ENCODE measurements at places on chromosomes 13 and 19. TPM values are rescaled to one million over a fixed set of nuclear protein-coding genes. Genes with fewer than 3 reads are reported as not detected.

- DNase-seq, result no peak
Measured at GRCh38 chr13:90954605-90955195, 392.8 kb upstream of the MIR17HG start.

ANKRD24 gene
- polyA plus RNA-seq, result 1.1 TPM

DNA sequence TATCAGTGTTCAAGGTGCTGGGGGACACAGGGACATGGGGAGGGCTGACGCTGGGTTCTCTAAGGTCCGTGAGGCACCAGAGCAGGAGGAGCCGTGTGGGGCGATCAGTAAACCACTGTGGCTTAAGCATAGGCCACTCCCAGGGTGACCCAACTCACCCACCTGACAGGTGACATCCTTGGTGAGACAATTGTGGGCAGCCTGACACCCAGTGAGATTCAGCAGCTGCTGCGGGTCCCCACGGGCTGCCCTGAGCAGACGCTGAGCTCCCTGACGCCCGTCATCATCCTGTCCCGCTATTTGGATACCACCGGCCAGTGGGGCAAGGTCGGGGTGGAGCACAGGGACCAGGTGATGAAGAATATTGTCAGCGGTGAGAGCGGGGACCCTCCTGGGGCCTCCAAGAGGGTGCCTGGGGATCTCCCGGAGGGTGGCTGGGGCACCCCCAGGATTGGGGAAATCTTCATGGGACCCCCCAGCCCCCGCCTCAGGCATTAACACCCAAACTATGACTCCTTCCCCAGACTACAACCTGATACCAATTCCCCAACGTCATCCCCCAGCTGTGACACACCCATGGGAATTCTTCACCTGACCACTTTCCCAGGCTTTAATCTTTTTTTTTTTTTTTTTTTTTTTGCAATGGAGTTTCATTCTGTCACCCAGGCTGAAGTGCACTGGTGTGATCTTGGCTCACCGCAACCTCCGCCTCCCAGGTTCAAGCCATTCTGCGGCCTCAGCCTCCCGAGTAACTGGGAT, 33.3 kb upstream of the SHFL start:
- no peak for DNase-seq

GRCh38 chr19:1471010-1471514, 8.0 kb downstream of the C19orf25 start:
- no peak for DNase-seq

- no peak for DNase-seq
Measured at GRCh38 chr13:23966691-23967615, 69.7 kb upstream of the C1QTNF9B start.

DNA sequence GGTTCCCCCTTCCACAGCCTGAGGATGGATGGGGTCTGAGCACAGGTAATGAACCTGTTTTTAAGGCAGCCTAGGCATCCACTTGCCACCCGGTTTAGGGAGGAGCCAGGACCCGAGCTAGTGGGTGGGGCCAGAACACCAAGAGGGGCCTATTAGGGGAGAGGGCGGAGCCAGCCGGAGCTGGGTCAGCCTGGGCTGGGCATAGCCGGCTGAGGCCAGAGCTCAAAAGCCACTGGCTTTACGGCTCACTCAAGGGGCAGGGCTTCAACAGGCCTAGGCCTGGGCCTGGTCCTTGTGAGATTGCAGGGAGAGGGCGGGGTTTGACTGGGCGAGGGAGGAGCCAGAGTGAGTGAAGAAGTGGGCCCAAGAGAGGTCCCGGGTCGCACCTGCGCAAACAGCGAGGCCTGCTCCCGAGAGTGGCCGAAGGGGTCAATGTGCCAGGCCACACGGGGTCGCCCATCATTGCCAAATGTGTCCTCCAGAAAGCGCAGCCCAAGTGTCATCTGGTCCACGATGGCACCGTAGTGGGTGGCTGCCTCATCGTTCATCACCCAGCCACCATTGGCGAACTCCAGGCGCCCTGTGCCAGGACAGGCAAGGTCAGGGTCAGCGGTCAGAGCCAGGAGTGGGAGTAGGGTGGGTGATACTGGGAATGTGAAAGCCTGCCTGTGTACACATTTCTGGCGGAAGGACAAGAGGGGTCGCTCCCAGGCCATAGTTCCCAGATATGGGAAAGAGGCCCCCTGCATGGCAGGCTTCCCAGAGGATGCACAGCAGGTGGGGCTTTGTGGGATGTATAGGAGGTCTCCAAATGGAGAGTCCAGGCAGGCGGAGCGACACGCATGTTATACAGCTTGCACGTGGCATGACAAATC, 1.9 kb downstream of the MAN2B1 start:
- no peak for DNase-seq

ZNF580 gene
- polyA plus RNA-seq, result 49.8 TPM

MEF2B gene
- polyA plus RNA-seq, result 1.5 TPM

DDA1 gene
- 27.8 TPM for polyA plus RNA-seq

- DNase-seq, result no peak
Measured at GRCh38 chr19:46606681-46607447, 5.7 kb downstream of the CALM3 start.

DNA sequence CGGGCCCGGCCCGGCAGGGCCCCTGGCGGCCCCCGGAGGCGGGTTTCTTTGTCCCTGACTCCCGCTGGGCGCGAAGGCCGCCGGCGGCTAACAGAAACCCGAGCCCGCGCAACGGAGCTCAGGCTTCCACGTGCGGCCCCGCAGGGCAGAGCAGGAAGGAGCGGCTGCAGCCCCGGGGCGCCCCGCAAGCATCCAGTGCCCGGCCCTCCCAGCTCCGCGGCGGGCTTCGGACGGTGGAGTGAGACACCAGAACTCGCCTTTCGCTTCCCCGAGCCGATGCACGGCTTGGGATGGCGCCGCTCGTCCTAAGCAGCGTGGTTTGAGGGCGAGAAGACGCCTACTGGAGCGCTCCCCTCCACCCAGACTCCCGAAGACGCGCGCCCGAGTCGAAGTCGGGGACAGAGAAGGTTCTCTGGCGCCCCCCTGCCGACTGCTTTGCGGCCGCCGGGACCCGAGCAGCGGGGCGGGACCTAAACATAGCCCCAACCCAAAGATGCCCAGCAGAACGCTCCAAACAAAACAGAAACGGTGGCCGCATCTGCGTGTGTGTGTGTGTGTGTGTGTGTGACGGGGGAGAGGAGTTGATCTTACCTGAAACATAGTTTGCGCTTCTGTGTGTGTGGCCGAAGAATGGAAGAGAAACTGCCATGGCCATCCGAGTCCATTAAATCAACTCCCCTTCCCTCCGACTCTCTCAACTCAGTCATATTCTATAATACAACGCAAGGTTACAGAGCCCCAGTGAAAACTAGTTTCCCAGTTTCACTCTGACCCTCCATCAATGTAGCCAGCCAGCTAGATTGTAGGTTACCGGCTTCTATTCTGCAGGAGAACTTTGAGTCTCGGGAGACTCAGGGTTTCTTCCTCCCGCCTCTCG, 629 bp upstream of the FGF9 start:
- peak; percentile 73 for DNase-seq

DNA sequence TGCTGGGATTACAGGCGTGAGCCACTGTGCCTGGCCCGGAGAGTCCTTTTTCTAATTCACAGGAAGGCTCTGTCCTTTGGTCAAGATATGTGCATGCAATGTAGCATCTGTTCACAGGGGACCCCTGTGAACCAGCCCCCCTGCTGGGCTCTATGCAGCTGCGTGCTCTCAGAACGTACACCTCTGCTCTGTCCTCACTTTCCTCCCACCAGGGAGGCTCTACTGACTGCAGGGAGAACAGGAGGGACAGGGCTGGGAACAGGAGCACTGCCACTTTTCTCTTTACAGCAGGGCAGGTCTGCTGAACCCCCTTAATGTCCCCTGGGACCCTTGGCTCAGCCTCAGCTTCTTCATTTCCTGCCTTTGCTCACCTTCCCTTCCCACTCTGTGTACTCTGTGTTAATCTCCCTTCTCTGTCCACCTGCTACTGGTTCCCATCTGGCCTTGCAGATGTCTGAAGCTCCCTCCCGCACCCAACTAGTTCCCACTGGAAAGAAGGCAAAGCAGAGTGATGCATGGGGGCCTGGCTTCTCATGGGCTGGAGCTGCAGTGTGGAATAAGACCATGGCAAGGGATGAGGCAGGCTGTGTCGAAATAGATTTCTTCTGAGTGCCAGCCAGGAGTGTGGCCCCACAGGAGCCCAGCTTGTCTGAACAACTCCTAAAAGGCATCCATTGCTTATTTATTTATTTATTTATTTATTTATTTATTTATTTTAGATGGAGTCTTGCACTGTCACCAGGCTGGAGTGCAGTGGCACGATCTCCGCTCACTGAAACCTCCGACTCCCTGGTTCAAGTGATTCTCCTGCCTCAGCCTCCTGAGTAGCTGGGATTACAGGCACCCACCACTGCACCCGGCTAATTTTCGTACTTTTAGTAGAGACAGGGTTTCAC, 7.2 kb downstream of the ADGRE2 start:
- no peak for DNase-seq

IL17D gene
- polyA plus RNA-seq, result 9.3 TPM

PHLDB3 gene
- 7.3 TPM for polyA plus RNA-seq

ZNF772 gene
- 19.2 TPM for polyA plus RNA-seq

DNA sequence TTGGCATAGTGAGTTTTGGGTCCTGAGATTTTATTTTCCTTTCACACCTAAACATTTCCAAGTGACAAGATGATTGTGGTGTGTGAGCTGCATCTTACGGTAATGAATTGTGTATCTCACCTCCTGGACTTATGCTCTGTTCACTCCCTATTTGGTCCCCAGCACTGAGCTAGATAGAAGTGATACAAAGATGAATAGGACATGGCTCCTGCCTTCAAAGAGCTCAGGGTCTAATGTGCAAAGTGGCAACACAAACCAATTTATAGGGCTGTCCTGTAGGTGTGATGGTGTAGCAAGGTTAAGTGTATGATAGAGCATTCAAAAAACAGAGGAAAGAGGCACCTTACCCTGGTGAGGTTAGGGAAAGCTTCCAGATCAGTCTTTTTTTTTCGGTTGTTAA, 17.6 kb upstream of the TNFRSF19 start:
- DNase-seq, result no peak

- peak; percentile 99 for DNase-seq
Measured at GRCh38 chr19:2427429-2428320, at the start of gene TIMM13. TSS of gene TIMM13 (minus strand) at chr19:2427586. CDS start at chr19:2427533, 53 bp downstream.

GRCh38 chr19:47609906-47610894, 1.3 kb downstream of the BICRA start:
- DNase-seq, result no peak

GRCh38 chr19:51688671-51689571, 4.2 kb upstream of the SPACA6 start:
- peak; percentile 98 for DNase-seq

DNA sequence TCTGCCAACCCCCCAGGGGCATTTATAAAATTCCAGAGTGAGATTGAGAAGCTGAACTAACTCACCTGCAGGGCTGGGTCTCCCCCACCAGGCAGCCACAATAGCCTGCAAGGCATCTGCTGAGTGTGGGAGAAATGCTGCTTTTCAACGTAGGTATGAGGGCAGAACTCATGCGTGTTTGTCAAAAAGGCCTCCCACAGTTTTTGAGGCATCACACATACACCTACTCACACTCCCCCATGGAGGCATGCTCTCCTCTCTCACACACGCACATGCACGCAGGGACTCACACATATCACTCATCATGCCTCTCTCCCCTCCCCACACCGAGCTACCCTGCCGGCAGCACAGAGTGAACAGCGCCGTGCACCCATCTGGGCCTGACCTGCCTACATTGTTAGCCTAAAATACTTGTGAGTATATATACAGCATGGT, 390.5 kb downstream of the FGF9 start:
- DNase-seq, result no peak

DNA sequence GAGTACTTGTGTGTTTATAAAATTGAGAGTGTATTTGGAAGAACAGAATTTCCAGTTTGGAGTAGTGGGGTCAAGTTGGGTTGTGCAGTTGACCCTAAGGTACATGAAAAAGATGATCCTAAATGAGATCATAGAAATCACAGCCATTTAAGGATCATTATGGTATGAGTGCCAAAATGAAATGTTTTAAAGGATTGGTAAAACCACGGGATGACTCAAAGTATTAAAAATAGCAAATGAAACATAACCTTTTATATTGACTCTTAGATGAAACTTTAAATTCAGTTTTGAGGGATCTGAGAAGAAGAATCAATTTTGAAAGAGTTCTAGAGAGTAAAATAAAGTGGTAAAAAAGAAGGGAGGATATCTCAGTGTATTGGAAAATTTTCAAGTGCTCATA, 773.8 kb downstream of the GPC5 start:
- DNase-seq, result no peak

NPAS1 gene
- 1.7 TPM for polyA plus RNA-seq

KCNRG gene
- 5.4 TPM for polyA plus RNA-seq

C1QTNF9 gene
- 0.33 TPM for polyA plus RNA-seq

DNA sequence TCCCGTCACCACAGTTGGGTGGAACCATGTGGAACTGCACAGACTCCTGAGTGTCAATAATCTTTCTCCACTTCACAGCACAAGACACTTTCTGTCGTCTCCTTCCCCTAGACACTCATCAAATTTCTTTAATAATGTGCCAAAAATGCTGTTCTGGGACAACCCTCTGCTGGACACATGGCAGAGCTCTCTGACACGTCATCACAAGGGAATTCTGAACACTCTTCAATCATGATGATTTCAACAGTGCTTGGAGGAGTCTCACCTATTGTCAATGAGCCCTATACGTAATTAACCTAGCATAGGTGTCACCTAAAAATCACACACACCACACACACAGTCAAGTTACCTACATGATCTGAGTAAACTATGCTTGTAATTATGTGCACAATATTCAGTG, 141.3 kb downstream of the STOML3 start:
- no peak for DNase-seq

GRCh38 chr13:111882351-111882750, 184.6 kb upstream of the SOX1 start:
- DNase-seq, result no peak

PSG3 gene
- not detected for polyA plus RNA-seq

DNA sequence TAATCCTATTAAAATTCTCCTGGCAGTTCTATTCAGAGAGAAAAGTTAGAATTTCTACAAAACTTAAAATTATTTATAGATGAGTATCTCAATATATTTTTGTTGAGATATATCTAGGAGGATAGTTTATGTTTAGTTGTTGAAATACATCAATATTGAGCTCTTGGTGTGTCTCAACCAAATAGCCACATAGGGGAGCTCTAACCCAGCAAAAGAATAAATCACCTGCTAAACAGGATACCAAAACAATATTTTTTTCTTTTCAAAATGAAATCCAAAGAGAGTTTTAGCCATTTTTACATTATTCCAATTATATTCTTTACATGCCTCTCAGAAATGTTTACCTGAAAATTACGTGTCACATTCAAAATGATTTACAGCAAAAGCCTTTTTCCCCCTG, 954.7 kb downstream of the SLITRK6 start:
- no peak for DNase-seq

DNA sequence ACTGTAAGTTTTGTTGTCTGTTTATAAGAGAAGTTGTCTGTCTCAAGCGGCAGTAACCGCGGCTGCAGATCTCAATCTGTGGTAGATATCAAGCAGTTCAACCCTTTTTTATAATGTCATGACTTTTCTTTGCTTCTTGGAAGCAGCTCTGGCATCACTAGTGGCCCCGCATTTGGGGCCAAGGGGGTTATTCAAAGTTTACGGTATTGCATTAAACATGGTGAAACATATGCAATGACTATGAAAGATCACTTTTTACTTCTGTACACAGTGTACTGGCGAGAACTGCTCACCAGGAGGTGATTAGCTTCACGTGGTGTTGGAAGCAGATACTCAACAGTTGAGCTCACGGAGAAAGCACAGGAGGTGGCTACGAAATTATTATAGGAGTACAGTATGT, 4.6 kb upstream of the FFAR3 start:
- no peak for DNase-seq

CYP4F3 gene
- polyA plus RNA-seq, result 0.28 TPM

SOX1 gene
- polyA plus RNA-seq, result not detected

SUPT5H gene
- polyA plus RNA-seq, result 153 TPM

- DNase-seq, result no peak
Measured at GRCh38 chr13:111347438-111347837, 27.0 kb downstream of the TEX29 start.

- peak; percentile 73 for DNase-seq
Measured at GRCh38 chr19:6736169-6736916, 1.0 kb downstream of the GPR108 start.

APOC1 gene
- polyA plus RNA-seq, result 16.3 TPM

Data from right lung (tissue), 10 donors.